ENCODE measurements at places on chromosomes 1 and 21. TPM values are rescaled to one million over a fixed set of nuclear protein-coding genes. Genes with fewer than 3 reads are reported as not detected.
A peak's percentile ranks its signal among the peaks of the same experiment; 100 is the strongest.

DNA sequence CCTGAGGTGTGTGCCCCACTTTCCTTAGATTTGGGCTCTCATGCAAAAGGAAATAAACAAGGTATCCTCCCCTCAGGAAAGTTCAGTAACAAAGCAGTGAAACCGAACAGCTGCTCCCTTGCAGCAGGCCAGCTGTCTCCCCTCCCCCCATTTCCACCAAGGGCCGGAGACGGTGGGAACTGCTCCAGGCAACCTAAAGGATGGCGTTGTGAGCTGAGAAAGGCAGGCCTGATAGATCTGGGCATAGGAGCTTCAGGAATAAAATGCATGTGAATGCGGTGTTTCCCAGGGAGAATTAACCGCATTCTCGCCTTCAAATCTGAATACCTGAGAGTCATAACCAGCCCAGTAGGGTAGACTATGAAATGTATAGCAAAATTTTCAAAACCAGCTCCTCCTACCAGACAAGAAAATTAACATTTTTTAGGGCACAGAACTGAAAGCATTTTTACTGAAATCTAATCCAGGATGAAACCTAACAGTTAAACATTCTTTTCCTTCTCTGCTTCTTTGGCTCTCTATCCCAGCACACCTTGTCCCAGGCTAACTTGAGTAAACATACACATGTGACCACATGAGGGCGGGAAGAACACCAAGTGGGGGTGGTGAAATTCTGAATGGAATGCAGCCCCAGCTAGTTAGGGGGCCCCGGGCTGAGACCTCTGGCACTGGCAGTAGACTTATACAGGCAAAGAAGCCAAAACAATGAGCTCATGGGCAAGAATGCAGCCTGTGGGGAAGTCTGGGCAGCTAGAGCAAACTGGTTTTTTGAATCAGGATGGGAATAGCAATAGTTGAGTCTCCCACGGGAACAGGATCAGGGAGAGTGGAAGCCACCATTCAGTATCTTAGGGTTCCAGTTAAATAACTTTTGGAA lies 11.5 kb downstream of the MCL1 start:
- peak; percentile 98 for DNase-seq

DNA sequence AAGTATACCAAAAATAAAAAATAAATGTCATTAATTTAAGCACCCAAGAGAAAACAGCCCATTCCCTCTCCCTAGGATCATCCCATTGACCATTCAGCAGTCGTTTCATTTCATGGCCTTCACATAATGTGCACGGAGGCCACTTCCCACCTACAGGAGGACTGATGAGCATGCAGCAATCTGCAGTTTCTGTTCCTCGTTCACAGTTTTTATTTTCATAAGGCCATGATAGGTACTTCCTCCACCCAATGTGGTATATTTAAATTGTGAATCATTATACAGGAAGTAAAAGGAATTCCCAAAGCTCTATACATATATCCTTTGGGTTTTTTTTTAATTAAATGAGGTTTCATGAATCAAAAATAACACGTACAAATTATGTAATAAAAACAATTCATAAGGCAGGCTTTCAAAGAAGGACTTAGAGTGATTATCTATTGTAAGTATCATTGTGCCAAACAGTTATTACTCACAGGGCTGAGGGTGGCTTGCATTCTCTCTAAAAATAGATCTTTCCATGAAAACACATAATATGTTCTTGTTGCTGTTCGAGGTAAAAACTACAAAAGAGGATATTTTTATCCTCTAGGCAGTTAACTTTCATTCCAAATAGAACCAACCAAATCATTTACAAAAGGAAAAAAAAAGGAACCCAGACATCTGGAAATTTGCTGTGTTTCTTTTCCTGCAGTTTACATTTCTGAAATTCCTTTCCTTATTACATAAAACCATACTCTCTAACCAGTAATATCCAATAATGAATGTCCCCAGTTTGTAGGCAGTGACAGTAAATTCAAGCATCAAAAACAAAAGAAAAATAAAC lies 27.5 kb upstream of the SLC44A3 start:
- peak; percentile 85 for DNase-seq

GRCh38 chr1:59596432-59596831 lies 218.3 kb upstream of the HOOK1 start:
- DNase-seq = peak; percentile 98

GRCh38 chr1:24893431-24893830 lies 36.6 kb downstream of the RUNX3 start:
- DNase-seq = no peak

Gene CELA2B
- total RNA-seq = not detected

Gene SPRR4
- not detected for total RNA-seq

DNA sequence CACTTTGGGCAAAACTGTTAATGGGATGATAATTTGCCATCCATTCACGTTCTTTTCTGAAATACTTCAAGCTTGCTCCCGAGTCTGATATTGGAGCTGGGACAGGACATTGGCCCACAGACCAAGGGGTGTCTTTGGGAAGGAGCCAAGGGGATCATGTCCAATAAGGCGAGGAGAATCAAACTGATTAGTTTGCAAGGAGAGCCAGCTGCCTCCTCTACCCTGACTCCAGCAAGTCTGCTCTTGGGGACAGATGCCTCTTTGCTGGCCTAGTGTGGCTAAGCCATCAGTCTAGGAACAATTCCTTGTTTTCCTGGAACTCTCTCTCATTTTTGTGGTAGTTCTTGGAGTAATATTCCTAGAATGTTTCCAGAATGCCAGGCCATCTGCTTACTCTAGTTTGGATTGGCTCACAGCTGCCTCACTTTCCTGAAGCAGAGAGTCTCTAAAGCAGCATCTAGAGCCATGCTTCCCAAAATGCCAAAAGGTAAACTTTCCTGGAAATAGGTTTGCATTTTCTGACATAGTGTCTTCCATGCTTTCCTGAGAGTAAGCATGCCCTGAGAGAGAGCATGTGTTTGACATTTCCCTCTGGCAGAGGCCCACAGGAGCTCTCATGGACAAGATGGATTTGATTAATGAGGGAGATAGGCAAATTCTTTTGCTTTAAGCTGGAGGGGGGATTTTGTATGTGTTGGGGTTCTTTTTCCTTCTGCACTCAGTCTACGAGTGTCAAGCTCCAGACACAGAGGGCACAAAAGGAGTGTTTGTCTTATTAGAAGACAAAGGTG lies 145.6 kb downstream of the GDAP2 start:
- no peak for DNase-seq

GRCh38 chr1:202192770-202193613 lies 607 bp upstream of the LGR6 start:
- DNase-seq = peak; percentile 43

Gene IL23R
- not detected for total RNA-seq

DNA sequence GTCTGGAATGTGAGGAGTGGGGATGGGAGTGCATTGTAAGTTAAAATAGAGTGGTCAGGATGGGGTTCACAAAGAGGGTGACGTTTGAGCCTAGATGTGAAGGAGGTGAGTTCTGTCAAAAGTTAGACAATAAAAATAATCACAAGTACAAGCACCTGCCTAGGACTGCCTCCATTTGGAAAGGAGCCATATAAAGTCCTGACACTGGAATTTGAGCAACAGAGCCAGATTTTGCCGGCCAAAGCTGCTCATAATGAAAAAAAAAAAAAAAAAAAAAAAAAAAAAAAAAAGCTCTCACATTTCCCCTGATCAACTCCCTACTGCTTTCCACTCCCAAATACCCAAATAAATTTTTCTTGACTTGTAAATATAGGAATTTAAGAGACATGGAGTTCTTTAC lies 4.1 kb downstream of the PALMD start:
- DNase-seq = peak; percentile 32

GRCh38 chr21:36555199-36555800 lies 75.4 kb upstream of the CLDN14 start:
- DNase-seq = no peak

All from M059J (cell line).